ENCODE measurements at places on chromosomes 3 and 15. TPM values are rescaled to one million over a fixed set of nuclear protein-coding genes. Genes with fewer than 3 reads are reported as not detected.

DNA sequence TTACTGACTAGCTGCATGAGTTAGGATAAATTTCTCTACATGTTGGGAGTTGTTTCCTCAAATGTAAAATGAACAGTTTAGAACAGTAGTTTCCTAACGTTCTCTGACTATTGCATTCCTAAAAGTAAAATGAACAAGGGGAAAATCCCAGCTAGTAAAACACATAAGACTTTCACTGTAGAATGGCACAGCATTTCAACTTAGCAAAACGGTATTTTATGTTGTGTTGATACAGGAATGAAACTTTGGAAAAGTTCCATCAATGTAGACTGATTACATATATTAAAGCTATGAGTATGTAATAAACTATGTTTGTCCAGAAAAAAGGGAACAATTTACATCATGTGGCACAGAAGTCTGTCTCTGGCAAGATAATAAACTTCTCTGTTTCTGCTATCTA is 297.4 kb upstream of the EPHA3 start:
- DNase-seq = no peak

GRCh38 chr3:112089956-112090886 is 4.0 kb downstream of the C3orf52 start:
- no peak for DNase-seq

Gene STAB1
- polyA plus RNA-seq = 37.6 TPM

Gene CEMIP
- polyA plus RNA-seq = 2.6 TPM

GRCh38 chr15:80507638-80508316 is 103.6 kb downstream of the ARNT2 start:
- peak; percentile 38 for DNase-seq
